Cardiac ventricle fibroblast (primary cell): ENCODE measurements at places on chromosomes 3 and 15. TPM values are rescaled to one million over a fixed set of nuclear protein-coding genes. Genes with fewer than 3 reads are reported as not detected.

RYR3 gene
- total RNA-seq = 0.06 and 0.10 TPM in 2 replicates

UBR1 gene
- total RNA-seq = 12.4 and 12.5 TPM in 2 replicates

MOBP gene
- not detected in 2 replicates for total RNA-seq

LPCAT4 gene
- total RNA-seq = 6.5 and 9.9 TPM in 2 replicates

SAMD7 gene
- total RNA-seq = not detected in 2 replicates

EPHB3 gene
- total RNA-seq = 2.9 and 3.2 TPM in 2 replicates

TRPM1 gene
- total RNA-seq = not detected in 2 replicates

ARHGEF3 gene
- 11.1 and 12.2 TPM in 2 replicates for total RNA-seq

SH2D7 gene
- total RNA-seq = not detected in 2 replicates

SNAP23 gene
- total RNA-seq = 44.9 and 48.7 TPM in 2 replicates

GLDN gene
- total RNA-seq = 0.19 and 2.5 TPM in 2 replicates

NAA80 gene
- total RNA-seq = 8.4 and 12.9 TPM in 2 replicates

STRC gene
- total RNA-seq = not detected in 2 replicates

C3orf52 gene
- total RNA-seq = 0.34 and 0.37 TPM in 2 replicates

INSYN1 gene
- total RNA-seq = 3.6 and 5.6 TPM in 2 replicates

ELL3 gene
- total RNA-seq = 0.37 and 1.3 TPM in 2 replicates

AKAP13 gene
- total RNA-seq = 57.6 and 67.5 TPM in 2 replicates

SLC12A1 gene
- total RNA-seq = not detected in 2 replicates

ITGB5 gene
- total RNA-seq = 199 and 200 TPM in 2 replicates

INO80 gene
- 14.5 and 18.4 TPM in 2 replicates for total RNA-seq

ZBED2 gene
- not detected in 2 replicates for total RNA-seq

ARL14 gene
- not detected in 2 replicates for total RNA-seq

CFAP100 gene
- total RNA-seq = not detected in 2 replicates

DNAH12 gene
- 0.06 and 0.20 TPM in 2 replicates for total RNA-seq
